HFF-Myc (cell line): ENCODE measurements at places on chromosomes 4 and X.

- no peak for DNase-seq
Measured at GRCh38 chr4:175034986-175035705, 117.0 kb downstream of the ADAM29 start.

GRCh38 chr4:15500701-15501100 is 31.0 kb downstream of the CC2D2A start:
- DNase-seq, result no peak

DNA sequence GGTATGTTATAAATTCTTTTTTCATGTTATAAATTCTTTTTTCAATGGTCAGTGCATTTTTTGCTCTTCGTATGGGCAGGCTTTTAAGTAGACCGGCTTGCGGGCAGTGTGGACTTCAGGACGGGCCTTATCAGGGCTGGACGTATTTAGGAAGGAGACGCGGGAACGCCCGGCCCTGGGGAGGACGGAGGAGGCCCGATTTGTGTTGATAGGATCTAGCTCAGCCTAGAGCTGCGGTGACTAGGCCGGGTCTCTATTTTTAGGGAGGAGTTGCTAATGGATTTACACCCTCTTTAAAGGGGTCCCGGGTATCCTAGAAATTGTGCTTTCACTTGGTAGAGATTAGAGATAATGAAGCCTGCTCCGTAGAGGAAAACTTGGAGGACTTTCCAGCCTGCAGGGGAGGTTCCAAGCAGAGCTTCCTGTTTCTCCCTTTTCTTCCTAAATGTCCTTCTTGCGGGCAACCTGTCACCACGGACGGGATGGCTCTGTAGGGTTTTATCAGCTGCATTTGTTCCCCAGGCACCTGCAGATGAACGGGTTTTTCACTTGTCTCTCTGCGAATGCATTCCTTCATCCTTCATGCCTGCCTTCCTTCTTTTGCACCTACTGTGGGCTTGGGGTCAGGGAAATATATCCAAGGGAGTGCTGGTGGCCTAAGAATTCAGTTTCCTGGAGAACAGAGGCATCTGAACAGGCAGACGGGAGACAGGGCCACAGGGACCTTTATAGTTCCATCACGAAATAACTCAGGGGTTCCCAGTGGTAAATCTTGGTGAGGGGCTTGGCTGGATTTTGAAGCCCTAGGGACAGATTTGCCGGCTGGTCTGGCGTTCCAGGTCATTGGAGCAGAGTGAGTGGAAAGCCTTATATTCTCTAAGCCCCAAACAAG is 1.4 kb downstream of the CD99 start:
- DNase-seq, result no peak

DNA sequence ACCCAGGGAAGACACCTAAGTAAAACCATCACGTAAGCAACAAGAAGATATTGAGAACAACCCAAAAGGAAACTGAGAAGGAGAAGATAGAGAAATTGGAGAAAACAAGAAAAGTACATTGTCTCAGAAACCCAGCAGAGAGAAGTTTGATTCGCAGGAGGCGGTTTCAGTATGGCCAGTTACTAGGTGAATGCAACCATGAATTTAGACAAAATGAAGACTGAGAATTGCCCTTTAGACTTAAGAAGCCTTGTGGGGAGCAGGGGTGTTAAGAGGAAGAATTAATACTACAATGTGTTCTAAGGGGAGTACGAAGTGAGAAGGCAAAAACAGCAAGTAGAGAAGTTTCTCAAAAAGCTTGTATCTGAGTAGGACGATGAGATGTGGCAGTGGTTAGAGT is 229.3 kb upstream of the NEIL3 start:
- DNase-seq, result no peak

- no peak for DNase-seq
Measured at GRCh38 chrX:107730991-107731766, 44.4 kb downstream of the TSC22D3 start.

- DNase-seq, result no peak
Measured at GRCh38 chr4:117893207-117893606, 141.1 kb upstream of the NDST3 start.

- DNase-seq, result no peak
Measured at GRCh38 chr4:43987331-43987944, 461.2 kb downstream of the KCTD8 start.

- DNase-seq, result no peak
Measured at GRCh38 chr4:3189459-3189858, 59.5 kb upstream of the MSANTD1 start.

DNA sequence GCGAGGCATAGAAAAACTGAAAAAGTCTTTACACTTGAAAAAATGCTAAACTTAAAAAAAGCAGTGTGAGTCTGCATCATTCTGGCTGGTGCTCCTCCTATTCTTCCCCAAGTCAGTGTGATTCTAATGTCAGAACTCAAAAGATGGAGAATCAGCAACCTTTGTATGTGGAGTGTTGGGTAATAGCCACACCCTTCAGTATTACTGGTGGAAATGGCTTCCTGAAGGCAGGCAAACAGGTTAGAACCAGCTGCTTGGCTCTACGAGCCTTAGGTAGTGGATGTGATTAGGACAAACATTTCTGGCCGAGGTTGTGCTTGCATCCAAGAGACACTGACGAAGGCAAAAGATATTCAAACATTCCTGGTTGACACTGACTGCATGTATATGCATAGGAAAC is 353.4 kb upstream of the TACR3 start:
- DNase-seq, result no peak

DNA sequence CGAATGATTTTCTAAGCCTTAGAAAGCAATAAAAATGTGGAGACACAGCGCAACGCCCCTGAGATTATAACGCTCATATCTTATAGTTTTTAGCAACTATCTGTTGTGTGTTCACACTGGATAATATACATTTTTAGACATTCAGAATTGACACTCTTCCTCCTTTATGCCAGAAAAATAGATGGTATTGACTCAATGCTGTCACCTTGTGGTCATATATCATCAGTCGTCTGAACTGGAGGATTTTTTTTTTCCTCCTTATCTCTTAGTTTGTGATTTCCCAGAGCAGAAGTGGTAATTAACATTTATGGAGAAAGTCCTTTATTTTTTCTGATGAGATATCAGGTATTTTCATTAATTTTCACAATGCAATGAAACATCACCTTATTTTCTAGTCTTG is 759.6 kb downstream of the RAB28 start:
- no peak for DNase-seq

DNA sequence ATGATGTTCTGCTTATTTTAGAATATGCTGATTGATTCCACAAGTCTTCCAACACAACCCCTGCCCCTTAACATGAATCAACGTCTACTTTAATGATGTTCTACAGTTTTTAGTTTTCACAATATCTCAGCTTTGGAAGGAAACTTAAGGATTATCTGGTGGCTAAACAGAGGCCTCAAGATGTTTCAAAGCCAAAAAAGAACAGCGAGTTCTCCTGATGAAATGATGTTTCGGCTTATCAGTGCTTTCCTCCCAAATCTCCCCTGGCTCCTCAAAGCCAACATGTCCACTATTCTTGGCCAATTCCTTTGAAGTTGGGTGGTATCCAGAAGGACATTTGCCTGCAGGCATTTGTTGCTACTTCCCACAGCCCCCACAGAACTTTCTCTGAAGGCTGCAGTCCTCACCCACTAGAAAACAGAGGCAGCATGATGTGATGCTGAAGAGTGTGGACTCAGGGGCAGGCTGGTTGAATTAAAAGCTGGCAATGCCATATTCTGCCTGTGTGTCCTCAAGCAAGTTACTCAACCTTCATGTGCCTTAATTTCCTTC is 87.3 kb downstream of the ADGRG4 start:
- DNase-seq, result no peak

- DNase-seq, result no peak
Measured at GRCh38 chr4:61918987-61919386, 718.9 kb downstream of the ADGRL3 start.

- DNase-seq, result no peak
Measured at GRCh38 chr4:93394545-93395081, 433.9 kb upstream of the ATOH1 start.
